ENCODE measurements at places on chromosomes 11 and 22.

DNA sequence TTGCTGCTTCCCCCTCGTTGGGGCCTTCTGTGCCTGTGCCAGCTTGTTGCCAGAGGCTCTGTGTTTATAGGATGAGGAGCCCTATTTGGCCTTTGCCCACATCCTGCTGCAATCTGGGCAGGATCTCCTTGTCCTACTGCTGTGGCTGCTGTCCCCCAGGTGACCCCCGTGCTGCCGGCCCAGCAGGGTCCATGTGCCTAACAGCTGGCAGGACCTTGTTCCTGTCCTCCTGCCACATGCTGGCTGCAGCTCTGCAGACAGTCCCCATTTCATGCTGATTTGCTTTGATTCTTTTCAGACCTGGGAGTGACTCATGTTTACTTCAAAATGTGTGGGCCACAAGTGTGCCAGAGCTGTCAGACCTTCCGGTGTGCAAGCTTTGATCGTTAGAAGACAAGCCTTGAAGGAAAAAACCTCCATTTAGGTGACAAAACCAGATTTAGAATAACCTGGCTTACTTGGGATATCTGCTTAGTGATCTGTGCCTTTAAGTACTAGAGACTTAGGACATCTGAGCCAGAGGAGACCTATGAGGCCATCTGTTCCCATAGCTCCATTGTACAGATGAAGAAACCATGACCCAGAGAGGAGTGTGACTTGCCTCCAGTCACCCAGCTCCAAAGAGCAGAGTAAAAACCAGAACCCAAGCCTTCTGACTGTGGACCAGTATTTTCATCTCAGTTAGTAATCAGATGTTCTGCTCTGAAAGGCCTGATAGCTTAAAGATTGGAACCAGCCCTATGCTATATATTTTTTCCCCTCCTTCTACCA lies 11.1 kb downstream of the NAV2 start:
- peak; percentile 18 for DNase-seq

DNA sequence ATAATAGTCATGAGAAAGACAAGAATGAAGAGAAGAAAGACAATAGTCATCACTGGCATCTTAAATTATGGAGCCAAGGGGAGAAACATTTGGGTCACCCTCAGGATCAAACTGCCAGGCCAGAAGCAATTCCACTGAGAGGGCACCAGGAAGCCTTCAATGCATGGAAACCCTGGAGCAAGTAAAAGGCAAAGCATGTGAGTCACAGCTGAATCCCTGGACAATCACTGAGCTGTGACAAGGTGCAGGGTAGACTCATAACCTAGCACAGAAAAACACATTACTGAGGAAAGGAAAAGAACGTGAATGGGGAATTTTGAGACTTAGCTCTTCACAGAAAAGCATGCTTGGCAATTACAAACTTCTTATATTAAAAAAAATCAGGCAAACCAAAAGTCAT lies 1.6 kb downstream of the KCNJ1 start:
- DNase-seq, result no peak

GRCh38 chr22:19876314-19876940 lies 21.8 kb upstream of the GNB1L start:
- DNase-seq, result no peak

DNA sequence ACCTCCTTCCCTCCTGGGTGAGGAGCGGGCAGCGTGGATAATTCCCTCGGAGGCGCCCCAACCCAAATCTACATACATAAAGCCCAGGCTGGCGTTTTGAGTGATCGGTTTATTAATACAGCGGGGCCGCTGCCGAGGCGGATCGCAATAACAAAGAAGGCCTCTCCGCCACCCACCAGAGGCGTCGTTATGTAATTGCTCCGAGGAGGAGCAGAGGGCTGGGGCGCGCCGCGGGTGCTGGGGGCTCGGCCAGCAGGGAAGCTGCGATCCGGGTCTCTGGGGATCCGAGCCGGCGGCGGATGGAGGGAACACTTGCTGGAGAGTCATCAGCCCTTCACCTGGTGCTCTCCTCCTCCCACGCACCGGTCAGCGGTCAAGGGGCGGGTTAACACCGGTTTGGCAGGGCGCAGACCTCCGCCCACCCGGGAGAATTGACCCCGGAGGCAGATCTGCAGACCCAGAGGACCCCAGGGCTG lies 6.4 kb upstream of the TP53I11 start:
- DNase-seq, result no peak

GRCh38 chr22:27877501-27877900 lies 41.6 kb downstream of the PITPNB start:
- no peak for DNase-seq

DNA sequence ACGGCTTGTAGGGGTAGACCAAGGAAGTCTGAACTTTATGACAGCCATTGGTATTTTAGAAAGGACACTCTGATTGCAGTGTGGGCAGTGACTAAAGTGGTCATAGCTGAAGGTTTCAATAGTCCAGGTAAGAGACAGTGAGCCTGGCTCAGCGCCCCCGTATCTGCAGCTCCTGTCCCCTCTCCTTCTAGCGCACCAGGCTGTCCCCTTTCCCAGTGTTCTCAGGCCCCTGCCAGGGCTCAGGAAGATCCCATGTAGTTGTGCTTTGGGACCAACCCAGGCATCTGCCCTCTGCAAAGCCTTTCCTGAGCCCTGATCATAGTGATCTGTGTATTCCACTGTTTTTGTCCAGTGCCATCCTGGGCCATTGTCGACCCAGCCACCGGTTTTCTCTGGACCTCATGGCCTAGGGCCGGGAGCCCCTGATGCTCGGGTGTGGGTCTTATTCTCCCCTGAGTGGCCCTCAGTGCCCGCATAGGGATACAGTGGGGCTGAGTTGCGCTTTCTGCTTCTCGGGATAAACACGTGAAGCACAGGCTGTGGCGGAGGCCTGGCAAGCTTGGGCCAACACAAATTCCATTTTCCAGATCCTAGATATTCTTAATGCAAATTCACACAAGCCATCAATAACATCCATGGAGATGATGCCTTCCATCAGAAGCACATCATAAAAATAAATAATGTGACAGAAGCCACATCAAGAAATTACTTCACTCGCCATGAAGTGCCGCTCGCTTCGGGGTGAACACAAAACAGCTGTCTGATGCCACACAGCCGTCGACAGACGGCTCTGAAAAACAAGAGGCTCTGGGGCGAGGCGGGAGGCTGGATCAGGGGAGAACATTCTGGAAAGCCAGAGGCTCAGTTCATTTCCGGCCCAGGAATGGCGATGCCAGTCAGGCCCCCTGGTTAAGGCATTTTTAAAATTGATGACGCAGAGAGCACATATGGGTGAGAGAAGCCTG lies 805.0 kb downstream of the TBC1D22A start:
- no peak for DNase-seq

GRCh38 chr11:32478277-32478731 lies 43.0 kb upstream of the WT1 start:
- no peak for DNase-seq

DNA sequence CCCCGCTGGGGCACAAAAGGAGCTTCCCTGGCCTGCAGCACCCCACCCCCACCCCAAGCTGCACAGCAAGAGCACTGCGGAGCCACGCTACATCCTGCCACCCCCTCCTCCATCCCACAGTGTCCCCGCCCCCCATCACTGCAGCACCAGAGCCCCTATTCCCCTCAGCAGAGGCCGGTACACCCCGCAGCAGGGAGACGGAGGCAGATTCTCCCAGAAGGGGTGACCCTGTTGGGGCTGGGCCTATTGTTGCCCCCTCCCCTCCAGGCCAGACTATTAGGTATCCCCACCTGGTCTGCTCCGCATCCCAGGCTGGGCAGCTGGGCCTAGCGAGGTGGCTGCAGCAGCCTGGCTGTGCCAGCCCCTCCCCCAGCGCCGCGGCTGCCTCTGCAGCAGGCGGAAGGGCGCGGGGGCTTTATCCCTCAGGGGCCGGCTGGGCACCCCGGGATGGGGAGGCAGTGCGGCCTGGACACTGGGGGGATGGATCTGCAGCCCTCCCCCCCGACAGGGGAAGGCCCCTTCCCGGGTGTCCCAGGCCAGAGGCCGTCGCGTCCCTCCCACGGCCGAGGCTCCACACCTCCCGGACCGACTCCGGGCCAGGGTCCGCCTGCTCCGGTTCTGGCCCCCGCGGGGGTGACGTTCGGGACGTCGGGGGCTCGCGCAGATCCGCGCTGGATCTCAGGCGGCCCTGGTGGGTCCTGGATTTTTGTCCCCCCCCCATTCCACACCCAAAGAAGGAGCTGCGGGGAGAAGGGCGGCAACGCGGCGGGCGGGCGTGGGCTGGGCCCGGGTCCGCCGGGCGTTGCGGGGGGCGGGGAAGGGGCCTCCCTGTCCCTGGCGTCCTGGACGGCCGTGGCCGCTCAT lies 943 bp downstream of the DUSP8 start:
- DNase-seq, result peak; percentile 24

DNA sequence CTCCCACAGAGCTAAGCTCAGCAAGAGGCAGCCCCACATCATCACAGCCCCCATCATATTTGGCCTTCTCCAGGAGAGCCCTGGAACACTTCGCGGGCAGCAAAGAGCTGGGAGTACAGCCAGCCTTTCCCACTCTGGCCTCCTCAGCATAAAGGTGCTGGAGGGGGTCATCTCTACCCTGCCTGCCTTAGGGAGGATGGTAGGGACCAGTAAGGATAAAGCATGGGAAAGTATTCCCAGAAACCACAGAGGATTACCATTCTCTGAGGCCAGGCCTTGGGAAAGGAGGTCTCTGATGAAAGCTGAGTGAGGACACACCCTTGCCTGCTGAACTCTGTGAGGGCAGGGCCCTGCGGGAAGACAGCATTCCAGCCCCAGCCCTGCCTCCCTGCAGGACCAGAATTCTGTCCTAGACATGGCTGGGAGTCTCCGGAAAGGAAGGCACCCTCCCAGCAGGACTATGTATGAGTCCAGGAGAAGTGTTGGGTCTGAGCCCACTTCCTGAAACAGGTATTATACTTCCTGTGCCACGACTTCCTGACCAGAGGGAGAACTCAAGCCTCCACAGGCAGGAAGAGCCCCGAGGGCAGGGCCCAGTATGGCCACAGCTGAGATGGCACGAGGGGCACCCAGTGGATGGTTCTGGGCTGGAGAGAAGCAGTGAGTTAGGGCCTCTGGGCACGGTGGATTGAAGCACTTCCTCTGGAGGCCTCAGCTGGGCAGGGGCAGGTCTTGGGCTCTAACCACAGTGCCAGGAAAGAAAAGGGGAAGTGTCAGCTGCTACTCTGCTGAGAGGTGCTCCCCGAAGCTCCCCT lies 12.9 kb upstream of the CASTOR1 start:
- no peak for DNase-seq

- no peak for DNase-seq
Observed at GRCh38 chr22:41305646-41306045, 4.3 kb downstream of the ZC3H7B start.

- no peak for DNase-seq
Observed at GRCh38 chr11:76610871-76611475, 59.6 kb downstream of the LRRC32 start.

DNA sequence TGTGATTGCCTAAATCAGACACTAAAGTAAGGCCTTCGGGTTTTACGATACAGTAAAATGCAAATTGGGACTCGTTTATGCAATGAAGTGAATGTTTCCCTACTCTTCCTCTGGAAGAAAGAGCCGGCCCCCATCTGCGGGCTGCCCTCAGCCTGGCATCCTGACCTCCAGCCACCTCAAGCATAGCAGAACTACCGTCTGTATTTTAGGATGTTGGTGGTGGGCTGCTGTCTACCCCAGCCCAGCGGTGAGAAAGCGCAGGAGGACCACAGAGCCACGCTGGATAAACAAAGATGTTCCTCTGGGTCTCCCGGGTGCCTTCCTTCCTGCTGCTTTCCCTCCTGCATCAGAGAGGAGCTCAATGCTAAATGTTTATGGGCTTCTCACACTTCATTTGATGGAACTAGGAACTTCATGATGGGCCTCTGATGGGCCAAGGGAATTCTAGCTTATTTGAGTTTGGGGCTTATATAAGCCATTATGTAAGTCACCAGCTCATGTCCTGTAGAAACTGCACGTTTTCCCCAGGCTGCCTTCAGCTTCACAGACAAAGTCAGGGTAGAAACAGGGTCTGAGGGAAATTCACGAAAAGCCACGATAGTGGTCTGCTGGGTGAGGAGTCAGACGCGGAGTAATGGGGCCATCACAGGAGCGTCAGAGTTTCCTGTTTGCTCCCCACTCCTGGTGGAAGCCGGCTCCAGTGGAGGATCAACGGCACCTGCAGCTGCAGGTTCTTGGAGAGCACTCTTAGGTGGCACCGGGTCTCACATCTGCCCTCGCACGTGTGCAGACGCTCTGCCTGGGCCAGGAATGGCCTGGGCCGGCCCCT lies 287.4 kb downstream of the BRD1 start:
- no peak for DNase-seq

- no peak for DNase-seq
Observed at GRCh38 chr22:44648821-44649565, 53.0 kb upstream of the PRR5 start.

DNA sequence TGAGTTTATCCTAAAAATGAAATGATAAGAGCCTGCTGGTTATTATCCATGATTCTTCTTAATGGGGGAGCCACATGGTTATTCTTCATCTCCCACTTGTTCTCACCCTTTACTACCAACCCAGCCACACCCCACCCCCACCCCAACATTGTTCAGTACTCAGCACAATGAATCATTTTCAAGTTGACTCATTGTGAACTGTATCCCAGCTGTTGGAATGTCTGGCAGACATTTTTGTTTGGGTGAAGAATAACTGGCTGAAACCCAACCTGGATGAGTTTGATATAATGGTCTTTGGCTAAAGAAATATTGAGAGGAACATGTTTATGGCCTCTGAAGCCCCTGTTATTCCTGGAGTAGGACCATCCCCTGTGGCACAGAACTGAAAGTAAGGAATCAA lies 136.2 kb downstream of the ELP4 start:
- DNase-seq, result no peak

GRCh38 chr11:61783717-61784505 lies 8.5 kb downstream of the TMEM258 start:
- DNase-seq, result no peak

GRCh38 chr11:114556135-114556534 lies 3.5 kb downstream of the NXPE1 start:
- no peak for DNase-seq

DNA sequence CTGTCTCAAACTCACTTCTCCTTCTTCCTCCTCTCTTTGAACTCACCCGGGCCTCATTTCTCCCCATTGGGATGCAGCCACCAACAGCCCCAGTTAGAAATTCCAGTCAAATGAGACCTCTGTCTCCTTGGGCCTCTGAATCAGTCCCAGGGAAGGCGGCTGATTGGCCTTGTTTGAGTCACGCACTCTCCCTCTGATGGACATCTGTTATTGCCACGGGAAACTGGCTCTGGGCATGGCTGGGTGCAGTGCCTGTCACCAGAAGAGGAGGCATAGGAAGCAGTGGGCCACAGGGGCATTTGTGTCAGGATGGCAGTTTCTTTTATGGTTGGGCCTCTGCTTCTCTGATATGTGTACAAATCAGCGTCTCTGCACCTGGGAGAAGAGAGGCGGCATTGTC lies 9.6 kb upstream of the WNT11 start:
- no peak for DNase-seq

- no peak for DNase-seq
Observed at GRCh38 chr11:105910095-105910715, 111.8 kb downstream of the MSANTD4 start.

DNA sequence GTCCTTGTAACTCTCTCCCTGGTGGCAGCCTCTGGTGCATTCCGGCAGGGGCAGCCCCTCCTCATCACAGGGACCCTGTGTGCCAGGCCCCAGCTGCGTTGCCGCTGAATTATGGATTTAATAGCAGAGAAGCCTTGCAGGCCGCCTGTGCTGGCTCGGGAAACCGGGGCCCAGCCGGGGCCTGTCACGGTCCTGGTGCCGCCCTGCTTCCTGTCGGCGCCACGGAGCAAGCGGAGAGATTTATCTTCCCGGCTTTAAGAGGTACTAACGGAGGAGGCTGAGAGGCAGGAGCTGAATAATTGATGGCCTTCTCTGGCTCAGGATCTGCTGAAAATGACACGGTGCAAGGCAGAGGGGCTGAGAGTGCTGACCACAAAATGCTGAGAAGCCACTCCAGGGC lies 54.0 kb upstream of the CCDC188 start:
- DNase-seq, result no peak

- DNase-seq, result no peak
Observed at GRCh38 chr22:41048791-41049717, 43.3 kb upstream of the EP300 start.

Measured in stimulated activated naive CD4-positive, alpha-beta T cell (primary cell).